ENCODE measurements at places on chromosomes 2 and 18.
A peak's percentile ranks its signal among the peaks of the same experiment; 100 is the strongest.

DNA sequence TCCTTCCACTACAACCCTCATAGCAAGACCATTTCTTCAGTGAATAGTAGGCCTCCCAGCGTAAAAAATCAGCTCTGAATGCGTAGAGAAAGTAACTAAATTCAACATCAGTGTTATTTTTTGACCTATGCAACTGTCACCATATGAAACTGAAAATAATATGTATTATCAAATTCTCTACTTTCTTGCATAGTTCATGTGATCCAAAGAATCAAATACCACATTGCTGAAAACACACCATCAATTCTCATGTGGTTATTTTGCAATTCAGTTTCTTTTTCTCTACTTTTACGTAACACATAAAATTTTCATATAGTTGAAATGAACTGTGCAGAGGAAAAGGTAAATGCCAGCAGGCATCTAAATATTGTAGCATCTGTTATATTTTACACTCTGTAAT, 208.5 kb upstream of the SPOPL start:
- DNase-seq, result no peak

- no peak for DNase-seq
These were observed 701.0 kb downstream of the DCDC2C start for GRCh38 chr2:4404363-4404762.

DNA sequence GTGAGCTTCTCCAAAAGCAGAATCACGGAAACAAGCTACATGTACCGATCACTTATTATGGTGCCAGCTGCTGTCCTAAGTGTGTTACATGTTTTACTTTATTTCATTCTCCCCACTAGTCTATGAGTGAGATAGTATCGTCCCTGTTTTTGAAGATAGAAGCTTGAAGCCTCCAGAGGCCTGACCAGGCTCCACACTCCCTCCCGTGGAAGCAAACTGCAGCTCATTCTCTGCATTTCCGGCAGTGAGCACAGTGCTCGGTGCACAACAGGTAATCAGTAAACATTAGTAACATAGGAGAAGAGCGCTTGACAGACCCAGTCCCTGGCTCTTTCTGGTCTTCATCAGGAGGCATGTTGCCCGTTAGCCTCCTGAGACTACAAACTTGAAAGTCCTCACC, 72.9 kb downstream of the ZBTB7C start:
- peak; percentile 20 for DNase-seq

GRCh38 chr2:226647621-226648518, 151.8 kb downstream of the IRS1 start:
- no peak for DNase-seq

DNA sequence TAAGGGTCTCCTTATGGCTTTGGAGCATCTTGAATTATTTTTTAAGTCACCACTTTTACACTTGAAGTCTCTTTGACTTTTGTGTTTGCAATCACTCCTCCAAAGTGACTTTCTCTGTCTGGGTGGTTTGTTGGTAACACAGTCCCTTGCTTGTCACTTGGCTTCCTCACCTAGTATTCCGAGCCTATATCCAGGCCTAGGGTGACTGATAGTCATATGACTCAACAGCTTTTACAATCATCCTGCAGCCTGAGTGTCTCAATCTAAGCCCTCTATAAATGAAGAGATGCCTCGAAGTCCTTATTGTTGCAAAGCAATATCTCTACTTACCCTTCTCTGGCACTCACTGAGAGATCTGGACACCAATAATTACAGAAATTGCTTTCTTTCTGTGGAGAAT, 53.9 kb upstream of the SETBP1 start:
- DNase-seq, result no peak

DNA sequence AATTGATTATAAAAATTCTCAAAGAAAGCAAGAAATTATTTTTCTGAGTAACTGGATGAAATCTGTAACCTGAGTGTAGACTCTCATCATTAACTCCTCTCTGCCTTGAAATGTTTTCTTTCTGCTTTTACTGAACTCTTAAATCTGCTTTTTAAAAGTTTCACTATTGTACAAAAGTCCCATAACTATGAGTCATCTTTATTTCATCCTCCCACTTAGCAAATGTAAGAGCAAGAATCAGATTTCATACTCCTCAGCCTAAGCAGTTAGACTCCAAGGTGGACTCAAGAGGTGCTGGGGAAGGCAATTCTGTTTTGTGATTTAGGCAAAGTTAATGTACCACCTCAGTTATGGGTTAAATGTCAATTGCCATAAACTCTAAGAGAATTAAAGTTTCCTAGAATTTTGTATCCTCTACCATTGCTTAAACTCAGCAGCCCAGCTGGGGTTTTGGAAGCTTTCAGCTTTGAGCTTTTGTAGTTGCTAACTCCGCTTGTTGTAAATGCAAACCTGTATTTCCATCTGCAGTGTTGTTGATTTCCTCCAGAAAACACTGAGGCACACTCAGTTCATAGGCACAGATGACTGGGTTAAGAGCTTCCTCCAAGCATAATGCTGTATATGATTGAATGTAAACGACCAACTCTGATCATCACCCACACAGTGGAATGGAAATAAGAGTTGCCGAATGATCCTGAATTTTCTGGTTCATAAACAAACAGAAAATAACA, 268.8 kb downstream of the ARHGAP15 start:
- peak; percentile 4 for DNase-seq

DNA sequence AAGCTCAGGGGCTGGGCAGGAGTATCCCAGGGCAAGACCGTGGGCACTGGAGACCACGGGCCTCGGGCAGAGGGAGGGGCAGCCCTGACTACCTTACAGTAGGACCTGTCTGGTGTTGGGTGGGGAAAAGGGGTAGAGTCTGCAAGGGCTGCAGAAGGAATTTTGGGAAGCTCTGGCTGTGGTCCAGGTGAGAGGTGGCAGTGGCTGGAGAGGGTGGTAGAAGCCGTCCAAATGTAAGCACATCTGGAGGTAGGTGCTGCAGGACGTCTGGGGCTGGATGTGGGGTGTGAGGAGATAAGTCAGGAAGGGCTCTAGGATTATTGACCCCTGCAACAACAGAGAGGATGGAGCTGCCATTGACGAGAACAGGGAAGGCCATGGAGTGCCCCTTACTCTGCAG, 486.7 kb downstream of the EIPR1 start:
- DNase-seq, result no peak

GRCh38 chr2:207724113-207724512, 12.7 kb downstream of the CCNYL1 start:
- no peak for DNase-seq

Data from Ammon's horn (tissue), 1 donor.